Melanocyte of skin (primary cell): ENCODE measurements at places on chromosomes 16 and 17. TPM values are rescaled to one million over a fixed set of nuclear protein-coding genes. Genes with fewer than 3 reads are reported as not detected.

Gene CDRT4
- 0.67 TPM in 1 of 2 replicates, not detected in the other for total RNA-seq

Gene PPP1R27
- total RNA-seq, result not detected in 2 replicates

Gene SHCBP1
- 12.7 and 14.1 TPM in 2 replicates for total RNA-seq

Gene CHRNE
- 0.15 TPM in 1 of 2 replicates, not detected in the other for total RNA-seq

Gene ESRP2
- under 0.01 TPM in 1 of 2 replicates, not detected in the other for total RNA-seq

Gene ASB16
- total RNA-seq, result not detected in 2 replicates

Gene DNAAF1
- 0.33 and 0.46 TPM in 2 replicates for total RNA-seq

Gene CACNA1H
- 0.73 and 1.7 TPM in 2 replicates for total RNA-seq

Gene MON1B
- 15.0 and 21.7 TPM in 2 replicates for total RNA-seq

Gene SCIMP
- not detected in 2 replicates for total RNA-seq

Gene RAB37
- total RNA-seq, result under 0.01 TPM in 2 replicates

Gene NHLRC4
- total RNA-seq, result 1.1 and 2.0 TPM in 2 replicates

Gene SMTNL2
- total RNA-seq, result not detected in 2 replicates
